GDM1 (cell line): ENCODE measurements at places on chromosomes 11 and 22.

DNA sequence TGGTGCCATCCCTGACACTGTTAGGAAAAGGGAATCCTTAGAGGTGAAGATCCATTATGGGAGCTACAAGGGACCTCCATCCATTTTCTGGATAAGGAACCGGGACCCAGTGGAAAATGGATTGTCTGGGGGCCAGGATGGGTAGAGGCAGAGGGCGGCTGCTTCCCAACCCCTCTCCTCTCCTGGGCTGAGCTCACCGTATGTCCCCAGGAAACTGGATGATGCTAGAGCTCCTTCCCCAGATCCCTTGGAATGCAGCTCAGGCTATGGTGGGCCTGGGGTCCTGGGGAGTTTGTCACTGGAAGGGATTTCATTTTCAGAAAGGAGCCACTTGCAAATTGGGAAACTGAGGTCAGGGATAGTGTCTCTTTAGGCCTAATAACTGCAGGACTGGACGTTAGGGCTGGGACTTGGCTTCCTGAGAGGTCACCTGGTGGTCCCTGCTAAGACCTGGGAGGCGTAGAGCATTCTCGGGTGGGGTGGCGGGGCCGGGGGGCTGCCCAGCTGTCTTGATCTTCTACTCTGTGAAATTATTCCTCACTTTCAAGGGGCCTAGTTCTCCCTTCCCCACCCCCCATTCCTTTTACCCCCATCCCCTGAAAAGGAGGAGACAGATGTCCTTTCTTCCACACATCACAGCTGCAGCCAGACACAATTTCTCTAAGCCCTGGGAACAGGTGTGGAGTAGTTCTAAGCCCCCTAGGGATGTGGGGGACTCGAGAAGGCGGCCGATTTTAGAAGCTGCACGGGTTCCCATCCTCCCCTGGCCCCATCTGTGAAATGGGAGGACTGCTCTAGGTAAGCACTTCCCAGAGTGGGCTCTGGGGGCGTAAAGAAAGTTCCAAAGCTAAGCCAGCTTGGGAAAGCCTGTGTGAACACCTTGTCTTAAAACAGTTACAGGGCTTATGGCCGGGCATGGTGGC, 99.8 kb downstream of the PKNOX2 start:
- no peak for DNase-seq

GRCh38 chr11:69301455-69302401, 7.8 kb downstream of the MYEOV start:
- DNase-seq: peak; percentile 14

DNA sequence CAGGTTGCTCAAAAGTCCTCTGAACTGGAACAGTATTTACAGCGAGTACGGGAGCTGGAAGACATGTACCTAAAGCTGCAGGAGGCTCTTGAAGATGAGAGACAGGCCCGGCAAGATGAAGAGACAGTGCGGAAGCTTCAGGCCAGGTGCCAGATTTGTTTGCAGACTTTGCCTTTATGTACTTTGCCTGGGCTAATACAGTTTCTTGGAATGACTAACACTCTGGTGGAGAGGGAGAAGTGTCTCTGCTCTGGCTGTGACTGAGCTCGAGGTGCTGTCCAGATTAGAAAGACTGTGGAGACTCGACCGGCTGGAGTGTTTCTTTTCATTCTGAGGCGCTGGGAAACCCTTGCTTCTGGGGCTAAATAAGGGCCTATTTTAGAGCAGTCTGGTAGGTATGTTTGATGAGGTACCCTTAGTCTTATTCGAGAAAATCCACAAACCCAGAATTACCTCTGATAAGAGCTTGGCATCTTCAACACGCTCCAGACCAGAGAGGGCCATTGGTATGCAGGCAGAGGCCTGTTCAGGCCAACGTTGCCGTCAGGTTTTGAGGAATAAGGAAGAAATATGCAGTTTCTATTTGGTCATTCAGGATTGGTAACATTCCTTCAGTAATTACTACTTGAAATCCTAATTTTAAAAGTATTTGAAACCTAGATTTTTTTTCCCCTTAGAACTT, 76.5 kb downstream of the SWAP70 start:
- DNase-seq: no peak

DNA sequence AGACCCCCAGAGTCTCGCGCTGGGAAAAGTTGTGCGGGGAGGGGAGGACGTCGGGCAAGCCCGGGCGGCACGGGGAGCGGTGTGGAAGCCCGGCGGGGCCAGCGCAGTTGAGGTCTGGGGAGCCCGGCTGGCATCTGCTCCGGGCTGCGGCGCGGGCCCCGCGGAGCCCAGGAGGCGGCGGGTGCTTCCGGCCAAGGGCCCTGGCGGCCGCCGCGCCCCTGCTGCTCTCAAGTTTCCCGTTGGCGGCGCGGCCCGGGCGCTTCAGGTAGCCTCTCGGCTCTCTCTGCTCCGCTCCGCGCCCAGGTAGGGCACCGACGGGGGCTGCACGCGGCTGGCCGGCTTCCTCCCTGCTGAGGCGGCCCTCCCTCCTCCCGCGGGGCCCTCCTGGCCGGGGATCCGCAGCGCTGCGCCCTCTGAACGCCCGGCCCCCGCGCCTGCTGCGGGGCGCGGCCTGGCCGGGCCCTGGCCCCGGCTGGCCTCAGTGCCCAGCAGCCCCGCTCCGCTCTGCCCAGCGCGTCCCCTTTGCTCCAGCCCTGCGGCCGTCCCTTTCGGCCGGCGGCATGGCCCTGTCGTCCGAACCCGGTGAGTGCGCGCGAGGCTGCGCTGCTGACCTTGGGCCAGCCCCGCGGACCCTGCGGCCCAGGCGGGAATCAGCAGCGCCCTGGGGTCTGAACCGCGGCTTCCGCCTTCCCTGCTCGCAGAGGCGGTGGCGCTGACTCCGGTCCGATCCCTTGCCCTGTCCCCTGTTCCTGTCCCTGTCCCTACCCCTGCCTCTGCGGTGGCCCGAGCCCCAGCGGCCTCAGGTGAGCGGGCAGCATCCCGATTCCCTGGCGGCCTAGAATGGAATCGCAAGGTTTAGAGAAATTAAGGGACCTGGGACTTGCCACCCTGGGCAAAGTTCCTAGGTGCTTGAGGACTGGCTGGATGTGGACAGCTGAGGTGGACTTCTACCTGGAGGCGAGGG, 4.3 kb upstream of the AMPD3 start:
- DNase-seq: no peak

GRCh38 chr11:16776711-16777612, 38.5 kb downstream of the C11orf58 start:
- DNase-seq: no peak

DNA sequence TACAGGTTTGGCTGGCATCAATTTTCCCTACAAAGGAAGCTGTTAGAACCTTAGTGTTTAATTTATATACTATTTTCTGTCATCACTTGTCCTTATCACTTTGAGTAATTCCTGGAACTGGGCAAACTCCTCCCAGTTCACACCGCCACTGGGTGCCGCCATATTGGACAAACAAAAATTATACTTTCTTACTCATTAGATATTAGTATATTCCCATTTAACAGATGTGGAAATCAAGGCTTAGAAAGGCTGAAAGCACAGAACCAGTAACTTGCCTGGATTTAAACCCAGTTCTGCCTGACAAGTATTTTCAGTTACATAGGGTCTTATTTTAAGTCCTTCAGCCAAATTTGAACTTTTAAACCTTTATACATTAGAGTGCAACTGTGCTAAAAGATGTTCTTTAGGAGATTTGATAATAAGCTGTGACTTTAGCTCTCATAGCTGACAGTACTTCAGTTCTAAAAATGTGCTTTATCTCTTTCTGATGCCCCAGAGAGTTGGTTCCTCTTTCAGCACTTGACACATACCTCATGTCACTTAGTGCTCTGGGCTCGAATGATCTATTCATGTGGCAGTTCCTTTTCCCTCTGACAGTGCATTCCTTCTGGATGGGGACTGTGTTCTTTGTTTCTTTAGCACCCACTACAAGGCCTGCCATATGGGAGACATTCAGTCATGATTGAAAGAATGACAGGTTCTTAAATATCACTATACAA, 25.4 kb downstream of the COA4 start:
- peak; percentile 41 for DNase-seq

DNA sequence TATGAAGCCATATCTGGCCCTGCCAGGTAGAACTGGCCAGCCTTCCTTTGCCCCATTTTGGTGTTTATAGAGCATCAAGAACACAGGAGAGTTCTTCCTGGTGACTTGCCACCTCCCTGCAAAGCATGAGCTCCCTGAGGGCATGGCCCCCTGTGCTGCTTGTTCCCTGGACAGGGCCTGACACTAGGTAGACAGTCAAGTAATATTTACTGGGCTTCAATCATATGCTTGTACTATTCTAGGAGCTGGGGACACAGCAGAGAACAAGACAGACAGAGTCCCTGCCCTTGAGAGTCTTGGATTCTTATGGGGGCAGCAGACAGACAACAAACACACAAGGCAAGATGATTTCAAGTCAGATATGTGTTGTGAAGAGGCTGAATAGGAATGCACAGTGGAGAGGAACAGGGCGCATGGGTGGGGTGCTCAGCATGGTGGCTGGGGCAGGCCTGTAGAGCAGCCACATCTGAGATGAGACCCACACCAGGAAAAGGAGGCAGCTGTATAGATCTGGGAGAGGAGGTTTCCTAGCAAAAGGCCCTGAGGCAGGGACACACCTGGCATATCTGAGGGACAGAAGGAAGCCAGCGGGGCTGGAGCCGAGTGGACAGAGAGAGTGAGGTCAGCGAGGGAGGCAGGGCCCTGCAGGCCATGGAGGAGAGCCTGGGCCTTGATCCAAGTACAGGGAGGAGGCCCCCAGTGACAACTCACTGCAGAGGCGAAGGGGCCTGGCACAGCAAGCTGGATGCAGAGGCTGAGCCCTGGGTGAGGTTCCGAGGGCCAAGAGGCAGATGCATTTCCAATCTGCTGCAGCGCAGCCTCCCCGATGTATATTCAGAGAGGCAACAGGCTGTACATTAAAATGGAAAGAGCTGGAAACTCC, 10.2 kb upstream of the CBX6 start:
- DNase-seq: no peak

DNA sequence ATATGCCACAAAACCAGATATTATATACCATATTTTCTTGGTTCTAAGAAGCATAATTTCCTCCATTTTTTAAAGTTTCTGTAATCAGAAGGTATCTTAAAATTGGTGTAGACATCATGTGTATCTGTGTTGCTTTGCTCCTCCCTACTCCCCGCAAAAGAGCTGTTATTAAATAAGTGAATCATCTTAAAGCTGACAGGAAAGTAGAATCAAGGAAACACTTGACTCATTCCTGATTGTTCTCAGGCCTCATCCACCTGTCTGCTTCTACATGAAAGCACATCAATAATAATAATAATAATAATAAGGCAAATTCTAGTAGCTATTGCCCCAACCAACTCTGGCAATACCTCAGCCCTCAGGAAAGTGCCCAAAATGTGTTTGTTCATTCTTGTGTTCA, 26.2 kb upstream of the GUCY1A2 start:
- no peak for DNase-seq

GRCh38 chr11:116226731-116227130, 546.1 kb downstream of the BUD13 start:
- no peak for DNase-seq

GRCh38 chr11:96237766-96238266, 105.2 kb downstream of the MAML2 start:
- DNase-seq: no peak

DNA sequence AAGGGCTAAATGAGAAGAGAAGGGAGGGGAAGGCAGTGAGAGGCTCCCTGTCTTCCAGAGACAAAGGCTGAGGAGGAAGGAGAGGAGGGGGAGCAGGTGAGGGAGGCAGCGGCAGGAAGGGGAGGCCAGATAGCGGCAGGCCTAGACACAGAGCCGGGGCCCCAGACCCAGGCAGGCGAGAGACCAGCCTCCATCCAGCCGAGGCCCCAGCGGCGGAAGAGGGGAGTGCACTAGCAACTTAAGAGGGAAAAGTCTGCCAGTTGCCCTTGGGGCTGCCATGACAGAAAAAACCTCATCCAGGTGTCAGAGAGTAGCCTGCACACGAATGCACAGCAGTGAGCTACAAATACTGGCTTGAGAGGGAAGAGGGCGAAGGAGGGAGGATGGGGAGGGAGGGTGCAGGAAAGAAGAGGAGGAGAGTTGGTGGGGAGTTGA, 46.7 kb downstream of the IGLL1 start:
- peak; percentile 28 for DNase-seq

GRCh38 chr22:49483946-49484345, 343.7 kb downstream of the BRD1 start:
- DNase-seq: no peak

- peak; percentile 8 for DNase-seq
Observed at GRCh38 chr11:66277471-66278362, at the start of gene CNIH2. CNIH2 (plus strand) TSS chr11:66278175; CDS start chr11:66278457, 282 bp downstream.

- DNase-seq: no peak
Observed at GRCh38 chr11:70244698-70245097, 25.8 kb upstream of the PPFIA1 start.

DNA sequence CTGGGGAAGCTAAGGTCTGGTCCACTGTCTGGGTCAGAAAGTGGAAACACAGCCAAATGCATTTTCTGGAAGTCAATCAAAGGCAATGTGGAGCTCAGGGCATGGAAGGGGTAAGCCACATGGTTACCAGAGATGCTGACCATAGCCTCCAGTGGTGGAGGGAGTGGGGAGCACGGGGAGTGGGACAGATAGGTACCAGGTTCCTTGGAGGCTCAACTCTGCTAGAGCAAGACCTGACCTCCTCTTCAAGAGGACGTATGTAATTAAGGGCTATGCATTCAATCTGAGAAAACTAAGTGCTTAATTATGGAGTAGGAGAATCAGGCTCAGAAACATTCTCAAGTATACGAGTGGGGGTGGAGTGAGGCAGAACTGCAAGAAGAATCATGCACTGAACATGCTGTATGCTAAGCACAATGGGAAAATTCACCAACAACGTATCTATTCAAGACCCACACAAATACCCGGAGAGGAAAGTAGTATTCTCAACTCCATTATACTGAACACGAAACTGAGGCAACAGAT, 65.2 kb upstream of the PHOX2A start:
- no peak for DNase-seq

GRCh38 chr11:1230456-1231395, 7.9 kb downstream of the MUC5B start:
- DNase-seq: no peak

- no peak for DNase-seq
Observed at GRCh38 chr22:18152519-18152918, 2.5 kb downstream of the USP18 start.

DNA sequence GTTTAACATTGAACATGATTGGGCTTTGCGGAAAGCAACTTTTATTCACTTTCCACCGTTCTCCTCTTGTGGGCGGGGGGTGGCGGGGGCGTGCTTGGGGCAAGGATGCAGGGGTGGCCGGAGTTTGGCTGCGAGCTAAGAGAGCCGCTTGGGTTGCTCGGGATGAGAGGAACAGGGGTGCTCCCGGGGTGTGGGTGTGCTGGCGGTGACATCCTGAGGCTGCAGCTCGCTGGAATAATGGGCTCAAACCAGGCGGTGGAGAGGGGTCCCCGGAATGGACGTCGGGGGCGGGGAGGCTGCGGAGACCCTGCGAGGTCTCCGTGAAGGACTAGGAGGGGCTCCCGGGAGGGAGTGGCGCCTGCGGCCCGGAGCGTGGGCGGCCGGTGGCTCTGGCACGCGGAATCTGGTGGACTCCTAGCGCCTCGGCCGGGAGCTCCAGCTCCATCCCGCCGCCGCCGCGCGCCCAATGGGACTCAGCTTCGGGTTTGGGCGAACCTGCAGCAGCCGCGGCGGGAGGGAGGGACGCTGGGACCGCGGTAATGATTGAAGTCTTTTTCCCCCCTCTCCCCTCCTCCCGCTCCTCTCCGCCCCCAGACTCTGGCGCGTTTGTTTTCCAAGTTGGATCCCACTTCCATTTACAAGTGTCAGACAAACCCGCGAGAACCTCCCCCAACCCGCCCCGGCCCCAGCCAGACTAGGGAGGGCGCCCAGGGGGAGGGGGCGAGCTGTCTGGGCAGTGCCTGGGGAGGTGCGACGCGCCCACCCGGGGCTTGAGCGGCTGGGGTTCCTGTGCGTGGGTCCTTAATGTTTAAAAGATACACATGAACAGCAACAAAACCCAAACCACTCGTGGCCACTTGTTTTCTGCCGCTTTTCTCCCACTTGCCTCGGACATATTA, 2.0 kb downstream of the FAT3 start:
- no peak for DNase-seq

- DNase-seq: no peak
Observed at GRCh38 chr11:2166091-2166851, 5.3 kb upstream of the INS start.
